ENCODE measurements at places on chromosomes 2 and 18. TPM values are rescaled to one million over a fixed set of nuclear protein-coding genes. Genes with fewer than 3 reads are reported as not detected.
A peak's percentile ranks its signal among the peaks of the same experiment; 100 is the strongest.

DNA sequence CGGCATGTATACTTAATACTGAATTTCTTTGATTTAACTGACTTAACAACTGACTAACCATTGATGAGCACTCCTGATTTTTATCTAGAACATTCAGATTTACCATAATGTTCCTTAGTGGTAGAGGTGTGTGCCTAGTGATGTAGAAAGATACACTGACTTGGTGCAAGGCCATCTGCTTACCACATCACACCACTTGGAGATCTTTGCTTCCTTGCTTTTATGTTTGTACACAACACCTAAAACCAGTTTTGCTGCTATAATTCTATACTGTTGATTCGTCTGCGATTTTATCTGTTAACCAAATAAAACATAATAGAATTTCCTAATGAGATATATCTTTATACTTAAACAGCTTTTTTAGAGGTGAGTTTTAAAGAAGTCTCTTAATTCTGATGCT, 3.9 kb upstream of the FARP2 start:
- H3K36me3 ChIP-seq = peaks cover 31% of the 10 kb centered on the region
- peaks cover 13% of the 10 kb centered on the region for H3K4me1 ChIP-seq
- no peak for DNase-seq
- peak overlapping the region; percentile 74 for H3K27ac ChIP-seq
- no peak overlapping the region for H3K4me3 ChIP-seq

- no peak overlapping the region for H3K27ac ChIP-seq
- no peak overlapping the region for H3K4me3 ChIP-seq
- DNase-seq = no peak
- H3K4me1 ChIP-seq = no peaks in the 10 kb centered on the region
Measured at GRCh38 chr2:65340898-65341681, 91.3 kb downstream of the SPRED2 start.

DNA sequence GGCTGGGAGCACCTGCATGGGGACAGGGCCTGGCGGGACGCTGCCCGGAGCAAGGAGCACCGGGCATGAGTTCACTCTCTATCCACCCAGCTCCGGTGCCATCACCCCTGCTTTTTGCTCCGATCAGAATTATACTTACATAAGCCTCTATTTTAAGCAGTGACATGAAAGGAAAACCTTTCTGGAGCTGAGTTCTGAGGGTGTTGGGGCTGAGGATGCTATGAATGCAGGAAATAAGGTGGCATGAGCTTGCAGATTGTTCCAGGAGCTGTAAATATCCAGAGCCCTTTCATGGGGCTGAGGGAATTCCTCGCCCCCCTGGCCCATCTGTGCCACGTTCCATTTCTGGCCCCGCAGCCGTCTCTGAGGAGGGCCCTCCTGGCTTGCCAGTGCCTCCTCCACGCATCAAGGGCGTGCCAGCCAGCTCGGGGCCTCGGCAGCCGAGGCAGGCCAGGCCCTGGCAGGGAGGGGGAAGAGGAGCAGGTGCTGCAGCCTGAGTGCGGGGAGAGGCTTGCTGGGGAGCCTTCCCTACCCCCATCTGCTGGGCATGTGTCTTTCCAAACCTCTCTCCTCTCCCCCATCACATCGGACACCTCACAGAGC, 91.7 kb upstream of the MCFD2 start:
- no peak for DNase-seq
- H3K27me3 ChIP-seq = no peaks in the 10 kb centered on the region
- no peak overlapping the region for H3K27ac ChIP-seq
- no peak overlapping the region for H3K4me3 ChIP-seq
- peaks cover 3% of the 10 kb centered on the region for H3K36me3 ChIP-seq

DNA sequence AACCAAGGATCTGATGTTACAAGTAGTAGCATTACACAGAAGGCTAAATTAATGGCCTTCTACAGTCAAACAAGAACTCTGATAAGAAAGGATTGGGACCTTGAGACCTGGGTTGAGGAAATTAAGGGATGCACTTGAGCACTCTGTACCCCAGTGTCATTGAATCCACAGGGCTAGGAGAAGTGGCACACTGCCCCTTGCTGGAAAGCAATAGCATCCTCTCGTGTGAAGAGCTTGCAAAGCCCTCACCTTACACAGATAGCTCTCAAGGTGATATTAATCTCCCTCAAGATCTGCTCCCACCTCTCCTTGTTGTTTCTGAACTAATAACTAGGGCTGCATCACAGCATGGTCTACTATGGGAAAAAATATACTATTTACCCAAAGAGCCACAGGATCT, 26.5 kb upstream of the CHST9 start:
- H3K27ac ChIP-seq = no peak overlapping the region
- no peaks in the 10 kb centered on the region for H3K4me1 ChIP-seq
- no peaks in the 10 kb centered on the region for H3K36me3 ChIP-seq
- no peak overlapping the region for H3K4me3 ChIP-seq

TUBA4B gene
- not detected for total RNA-seq

DNA sequence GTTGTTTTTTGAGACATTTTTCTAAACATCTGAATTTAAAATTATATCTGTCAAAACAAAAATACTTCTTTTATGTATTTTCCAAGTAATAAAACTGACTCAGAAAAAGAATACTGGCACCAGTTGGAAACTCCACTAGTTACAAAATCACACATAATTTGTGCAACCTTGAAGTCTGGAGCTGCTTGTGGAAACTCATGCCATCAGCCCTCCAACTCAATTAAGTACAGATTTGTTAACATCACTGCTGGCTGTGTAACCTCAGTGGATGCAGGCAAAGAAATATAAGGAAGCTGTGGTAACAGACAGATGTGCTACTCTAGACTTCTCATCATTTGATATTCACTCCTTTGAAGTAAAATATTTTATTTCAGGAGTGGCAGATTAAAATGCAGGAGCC, 30.0 kb upstream of the RAPH1 start:
- no peaks in the 10 kb centered on the region for H3K4me1 ChIP-seq
- no peaks in the 10 kb centered on the region for H3K36me3 ChIP-seq
- no peak overlapping the region for H3K4me3 ChIP-seq
- no peaks in the 10 kb centered on the region for H3K27me3 ChIP-seq
- no peak for DNase-seq

IAH1 gene
- total RNA-seq = 70.4 TPM

CAPN13 gene
- not detected for total RNA-seq

ALK gene
- total RNA-seq = not detected

RFX8 gene
- 1.4 TPM for total RNA-seq

GRCh38 chr2:226317970-226318369, 481.6 kb downstream of the IRS1 start:
- peaks cover 6% of the 10 kb centered on the region for H3K4me1 ChIP-seq
- peaks cover 19% of the 10 kb centered on the region for H3K27me3 ChIP-seq
- no peaks in the 10 kb centered on the region for H3K36me3 ChIP-seq
- no peak overlapping the region for H3K4me3 ChIP-seq
- no peak overlapping the region for H3K27ac ChIP-seq

APOB gene
- total RNA-seq = not detected

DNA sequence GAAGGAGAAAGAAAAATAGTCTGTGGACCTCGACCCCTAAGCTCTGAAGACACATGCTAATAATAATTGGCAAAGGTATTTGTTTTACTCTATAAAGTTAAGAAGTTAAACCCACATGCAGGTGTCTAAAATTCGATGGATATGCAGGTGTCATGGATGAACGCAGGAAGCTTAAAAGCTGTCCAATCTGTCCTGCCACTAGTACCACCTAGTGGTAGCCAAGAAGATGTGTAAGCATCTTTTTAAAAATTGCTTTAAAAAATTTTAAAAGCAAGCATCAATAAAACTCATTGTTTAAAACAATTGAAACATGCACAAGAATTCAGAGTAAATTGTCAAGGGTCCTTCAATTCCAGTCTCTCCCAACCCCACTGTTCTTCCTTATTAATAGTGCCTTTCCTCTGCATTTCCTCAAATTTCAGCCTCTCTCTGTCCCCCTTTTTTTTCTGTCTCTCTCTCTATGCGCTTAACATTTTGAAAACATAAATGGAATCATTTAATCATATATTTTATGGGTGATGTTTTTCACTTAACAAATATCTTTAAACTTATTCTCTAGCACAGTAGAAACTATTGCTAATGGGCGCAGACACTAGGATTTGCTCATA, 30.6 kb upstream of the PPP3R1 start:
- no peak overlapping the region for H3K27ac ChIP-seq
- H3K4me3 ChIP-seq = no peak overlapping the region
- H3K27me3 ChIP-seq = peaks cover 34% of the 10 kb centered on the region
- no peaks in the 10 kb centered on the region for H3K36me3 ChIP-seq
- H3K4me1 ChIP-seq = no peaks in the 10 kb centered on the region
- DNase-seq = peak; percentile 17

GRCh38 chr2:70255637-70256314, 2.2 kb upstream of the PCYOX1 start:
- peaks cover 7% of the 10 kb centered on the region for H3K36me3 ChIP-seq
- peak overlapping the region; percentile 54 for H3K27ac ChIP-seq
- H3K27me3 ChIP-seq = no peaks in the 10 kb centered on the region
- H3K4me1 ChIP-seq = peaks cover 19% of the 10 kb centered on the region

MAP3K19 gene
- not detected for total RNA-seq

Data from activated T-cell treated with anti-CD3 and anti-CD28 coated beads, Interleukin-2, amount 50 U/mL, for 72 hours (primary cell).